ENCODE measurements at places on chromosomes 5 and 9.

GRCh38 chr9:107907715-107908114, 418.1 kb upstream of the KLF4 start:
- no peak for DNase-seq

GRCh38 chr9:35629597-35629996, 11.4 kb upstream of the CD72 start:
- no peak for DNase-seq

DNA sequence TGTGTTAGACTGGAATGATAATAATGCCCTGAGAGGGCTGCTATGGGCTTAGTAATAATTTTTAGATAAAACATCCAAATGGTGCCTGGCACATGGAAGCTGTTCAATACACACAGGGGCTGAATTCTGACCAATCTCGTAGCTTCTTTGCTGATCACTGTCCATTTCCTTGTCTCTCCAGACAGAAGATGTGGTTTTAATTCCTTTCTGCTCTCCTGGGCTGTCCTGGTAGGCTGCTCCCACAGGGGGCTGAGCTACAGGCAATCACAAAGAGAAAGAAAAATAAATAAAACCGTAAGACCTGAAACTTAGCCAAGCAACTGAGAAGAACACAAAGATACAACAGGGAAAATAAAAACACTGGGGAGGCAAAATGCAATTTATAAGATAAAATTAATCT, 136.5 kb downstream of the CDK5RAP2 start:
- no peak for DNase-seq

DNA sequence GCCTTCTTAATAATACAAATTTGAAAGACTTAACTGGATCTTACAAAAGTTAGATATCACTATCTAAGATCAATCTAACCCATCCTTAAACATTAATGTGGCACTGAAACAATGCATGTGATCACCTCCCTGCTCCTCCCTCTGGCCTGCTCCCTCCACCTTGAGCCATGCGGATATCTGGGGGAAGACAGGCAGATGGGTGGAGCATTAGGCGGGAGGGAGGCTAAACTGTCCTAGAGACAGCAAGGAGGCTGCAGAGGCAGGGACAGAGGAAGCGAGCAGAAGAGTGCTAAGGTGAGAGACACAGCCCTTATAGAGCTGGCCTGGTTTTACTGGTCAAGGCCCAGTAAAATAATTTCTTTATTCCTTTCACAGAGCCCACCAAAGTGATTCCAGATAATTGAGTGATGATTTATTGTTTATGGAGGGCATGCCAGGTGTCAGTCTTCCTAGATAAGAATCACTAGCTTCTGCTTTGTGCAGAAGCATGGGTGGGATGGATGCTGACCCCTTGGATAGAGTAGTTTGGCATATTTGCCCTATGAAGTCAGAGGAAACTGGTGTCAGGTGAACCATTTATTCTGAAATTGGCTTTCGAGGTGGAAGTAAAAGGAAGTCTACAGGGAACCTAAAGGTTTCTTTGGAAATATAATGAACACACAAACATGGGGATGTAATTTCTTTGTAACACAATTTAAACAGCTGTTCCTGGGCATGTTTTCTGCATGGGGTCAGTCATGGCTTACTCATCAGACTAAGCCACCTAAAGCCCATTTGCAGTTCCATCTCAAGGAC, 188.3 kb downstream of the GNAQ start:
- no peak for DNase-seq

DNA sequence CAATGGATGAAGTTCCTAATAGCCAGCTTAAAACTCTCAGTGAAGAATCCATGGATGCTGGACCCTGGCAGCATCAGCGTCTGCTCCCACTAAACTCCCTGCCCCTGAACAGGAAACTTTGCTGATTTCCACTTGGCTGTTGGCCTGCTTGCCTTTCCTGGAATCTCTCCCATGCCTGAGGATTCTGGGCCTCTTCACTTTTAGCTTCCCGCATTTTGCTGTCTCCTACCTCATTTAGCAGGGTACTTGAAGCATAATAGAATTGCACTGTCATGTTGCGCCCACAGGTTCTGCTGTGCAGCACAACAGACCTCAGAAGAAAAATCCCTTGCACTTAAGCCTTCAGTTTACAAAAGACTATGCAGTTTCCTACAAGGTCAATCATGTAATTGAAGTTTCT, 127.6 kb downstream of the DROSHA start:
- no peak for DNase-seq

- no peak for DNase-seq
These were observed 481.4 kb downstream of the AGTPBP1 start for GRCh38 chr9:85260275-85260845.

GRCh38 chr9:69637193-69637816, 34.9 kb downstream of the APBA1 start:
- DNase-seq = no peak

DNA sequence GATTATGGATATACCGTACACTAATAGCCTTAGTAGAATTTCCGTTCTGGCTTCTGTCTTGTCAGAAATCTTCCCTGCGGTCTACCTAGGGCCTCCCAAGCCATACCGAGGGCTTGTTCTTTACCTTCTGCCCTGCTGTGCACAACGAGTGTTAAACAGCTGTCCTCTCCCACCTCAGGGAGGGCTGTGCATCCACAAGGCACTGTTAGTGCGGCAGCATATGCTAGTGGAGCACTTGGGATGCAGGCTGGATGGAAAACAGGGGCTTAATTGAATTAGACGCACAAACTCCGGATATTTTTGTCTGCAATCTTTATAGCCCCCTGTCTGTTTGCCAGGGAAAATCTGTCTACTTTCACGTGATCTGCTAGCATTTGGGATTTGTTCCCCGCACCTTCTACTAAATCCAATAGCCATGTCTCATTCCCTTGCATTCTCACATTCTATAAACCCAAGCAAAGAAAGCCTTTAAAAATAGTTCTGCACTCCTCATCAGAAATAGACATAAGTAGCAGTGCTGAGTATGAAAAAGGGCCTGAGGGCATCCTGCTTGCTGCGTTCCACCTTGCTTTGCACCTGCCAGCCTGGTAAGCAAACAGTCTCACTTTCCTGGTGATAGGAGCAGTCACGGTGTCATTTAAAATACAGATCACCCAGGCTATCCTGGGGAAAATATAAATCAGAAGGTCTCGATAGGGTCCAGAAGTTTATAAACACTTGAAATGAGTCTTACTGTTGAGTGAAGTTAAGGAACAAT, 382.6 kb downstream of the RASEF start:
- peak; percentile 45 for DNase-seq

- DNase-seq = no peak
These were observed 204.8 kb downstream of the TLE4 start for GRCh38 chr9:79776581-79776980.

GRCh38 chr9:24293386-24293785, 252.3 kb downstream of the IZUMO3 start:
- no peak for DNase-seq

DNA sequence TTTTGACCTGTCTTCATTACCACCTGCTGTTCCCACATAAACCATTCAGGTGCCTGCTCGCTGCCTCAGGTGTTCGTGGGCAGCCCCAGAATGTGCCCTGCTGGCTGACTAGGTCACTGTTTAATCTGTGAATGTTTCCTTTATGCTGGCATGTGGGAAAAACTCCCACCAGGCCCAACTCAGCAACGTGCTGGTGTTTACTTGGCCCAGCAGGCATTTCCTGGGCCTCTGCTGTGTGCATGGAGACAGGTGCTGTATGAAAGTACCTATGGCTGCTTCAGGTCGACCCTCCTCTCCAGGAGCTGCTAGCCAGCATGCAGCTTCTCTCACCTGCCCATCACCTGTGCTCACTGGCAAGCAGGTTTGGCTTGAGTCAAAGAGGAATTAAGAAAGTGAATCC, 65.8 kb downstream of the RAD23B start:
- DNase-seq = no peak
